ENCODE measurements at places on chromosomes 1 and 21. TPM values are rescaled to one million over a fixed set of nuclear protein-coding genes. Genes with fewer than 3 reads are reported as not detected.

- DNase-seq: no peak
Observed at GRCh38 chr1:160048335-160048734, 16.5 kb upstream of the PIGM start.

GRCh38 chr1:170168265-170168664, 22.5 kb downstream of the NTMT2 start:
- no peak for DNase-seq

- DNase-seq: no peak
Observed at GRCh38 chr1:101316256-101316655, 79.4 kb downstream of the S1PR1 start.

GRCh38 chr21:38377165-38378088, 120.6 kb downstream of the KCNJ15 start:
- no peak for DNase-seq

The RASAL2 gene
- 43.2 TPM for total RNA-seq

The TCEA3 gene
- 73.8 TPM for total RNA-seq

DNA sequence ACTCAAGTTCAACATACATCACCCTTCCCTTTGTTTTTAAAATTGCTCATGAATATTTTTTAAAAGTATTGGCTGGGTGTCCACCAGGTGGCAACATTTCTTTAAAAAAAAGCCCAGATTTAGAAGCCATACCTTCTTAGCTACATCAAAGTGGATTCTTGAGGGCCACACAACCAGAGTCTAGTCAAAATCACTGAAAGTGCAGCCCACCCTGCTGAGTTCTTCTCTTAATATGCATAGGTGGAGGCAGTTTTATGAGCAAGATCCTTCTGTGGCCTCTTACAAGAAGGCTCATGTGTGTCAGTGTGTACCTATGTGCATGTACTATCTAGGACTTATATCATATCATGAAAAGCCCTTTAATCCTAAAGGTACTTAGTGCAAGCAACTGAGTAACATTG, 16.9 kb upstream of the GNG12 start:
- DNase-seq: no peak

- DNase-seq: no peak
Observed at GRCh38 chr1:20477348-20478056, 8.5 kb downstream of the CAMK2N1 start.

The SPATA21 gene
- total RNA-seq: not detected

DNA sequence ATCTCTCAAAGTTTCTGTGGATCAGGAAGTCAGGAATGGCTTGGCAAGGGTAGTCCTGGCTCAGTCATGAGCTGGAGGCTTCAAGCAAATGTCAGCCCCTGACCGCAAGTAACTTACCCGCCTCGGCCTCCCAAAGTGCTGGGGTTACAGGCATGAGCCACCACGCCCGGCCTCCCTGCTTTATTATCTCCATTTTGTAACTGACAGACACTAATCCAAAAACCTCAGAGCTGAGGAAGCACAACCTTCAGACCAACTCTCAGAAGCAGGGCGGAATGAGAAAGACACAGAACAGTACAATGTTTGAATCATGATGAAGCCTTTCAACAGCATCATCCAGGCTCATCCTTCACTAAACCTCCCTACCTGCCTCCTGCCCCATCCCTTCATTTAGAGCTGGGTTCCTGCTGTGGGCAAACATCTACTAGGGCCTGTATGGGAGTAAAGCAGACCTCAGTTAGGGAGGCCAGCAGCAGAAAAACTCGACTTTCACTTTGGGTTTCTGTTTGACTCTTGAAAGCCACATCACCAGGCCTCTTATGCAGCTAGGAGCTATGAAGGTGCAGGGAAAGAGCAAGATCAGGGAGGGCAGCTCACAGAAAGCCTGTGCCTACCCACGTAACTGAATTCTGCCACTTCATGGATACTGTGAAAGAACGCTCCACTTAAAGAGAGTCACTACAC, 84.4 kb upstream of the RAB4A start:
- no peak for DNase-seq

- no peak for DNase-seq
Observed at GRCh38 chr1:161096530-161096929, 1.6 kb upstream of the KLHDC9 start.

DNA sequence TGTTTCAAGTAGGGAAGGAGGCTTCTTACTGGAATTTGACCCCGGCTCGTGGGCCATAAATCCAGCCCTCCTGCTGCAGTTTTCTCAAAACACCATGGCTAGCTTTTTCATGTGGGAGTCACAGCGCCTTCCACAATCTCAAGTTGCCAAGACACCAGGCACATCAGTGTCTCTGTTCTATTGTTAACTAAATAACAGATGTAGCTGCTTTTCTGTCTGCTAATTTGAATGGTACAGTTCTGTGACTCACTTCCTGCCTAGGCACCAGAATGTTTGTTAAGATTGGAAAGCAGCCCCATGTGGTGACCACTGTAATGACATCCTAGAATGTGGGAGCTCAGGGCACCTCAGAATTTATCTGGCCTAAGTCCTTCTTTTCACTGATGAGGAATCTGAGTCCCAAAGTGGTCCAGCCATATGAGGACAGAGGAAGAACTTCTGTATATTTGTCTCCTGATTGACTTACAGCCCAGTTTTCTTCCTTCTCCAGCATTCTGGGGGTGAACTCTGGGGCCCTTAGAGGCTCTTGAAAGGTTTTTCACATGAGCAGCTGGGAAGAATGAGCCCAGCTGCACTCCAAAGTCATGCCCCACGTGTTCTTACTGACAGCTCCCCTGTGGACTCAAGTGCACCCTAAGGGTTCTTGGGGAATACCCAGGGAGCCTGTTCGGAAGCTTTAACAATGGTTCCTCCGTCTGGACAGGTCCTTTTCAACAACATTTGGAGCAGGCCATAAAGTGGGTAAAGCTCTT, 27.5 kb downstream of the TRIM45 start:
- DNase-seq: no peak

GRCh38 chr1:216500273-216500967, 77.2 kb upstream of the USH2A start:
- DNase-seq: no peak

GRCh38 chr1:33972676-33973395, 109.0 kb downstream of the HMGB4 start:
- peak; percentile 77 for DNase-seq

- no peak for DNase-seq
Observed at GRCh38 chr1:28170001-28170596, 6.4 kb downstream of the PTAFR start.

GRCh38 chr1:4424254-4424653, 230.2 kb upstream of the AJAP1 start:
- DNase-seq: no peak

- no peak for DNase-seq
Observed at GRCh38 chr1:13824626-13825025, 124.6 kb downstream of the PRDM2 start.

DNA sequence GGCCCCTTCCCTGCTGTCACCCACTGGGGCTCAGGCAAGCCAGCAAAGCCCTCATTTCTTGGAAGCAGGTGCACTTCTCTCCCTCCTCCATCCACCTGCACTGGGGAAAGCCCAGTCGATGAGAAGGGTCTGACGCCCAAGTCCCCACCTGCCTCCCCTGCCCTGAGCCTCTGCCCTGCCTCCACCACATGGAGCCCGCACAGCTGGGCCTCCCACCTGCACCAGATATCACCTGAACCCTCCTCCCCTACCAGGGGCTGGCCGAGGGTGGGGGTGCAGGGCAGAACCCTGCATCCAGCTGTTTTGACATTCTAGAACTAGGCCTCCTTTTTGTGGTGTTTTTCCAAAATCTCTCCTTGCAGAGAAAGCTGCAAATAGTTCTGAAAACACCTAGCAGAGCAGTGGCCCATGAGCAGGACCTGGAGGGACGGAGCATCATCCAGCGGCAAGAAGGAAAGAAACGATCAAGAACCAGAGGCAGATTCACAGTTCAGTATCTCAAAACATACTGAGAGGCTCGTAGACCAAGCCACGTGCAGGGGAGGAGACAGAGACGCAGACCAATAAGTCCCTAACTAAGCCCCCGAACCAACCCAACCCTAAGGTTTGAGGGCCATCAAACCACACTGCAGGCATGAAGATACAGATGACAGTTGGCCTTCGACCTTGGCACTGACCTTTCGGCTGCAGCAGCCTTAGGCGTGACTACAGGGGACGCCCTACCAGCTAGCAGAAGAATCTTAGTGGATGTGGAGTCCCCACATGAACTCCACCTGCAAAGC, 16.7 kb downstream of the CHD5 start:
- DNase-seq: no peak

The MSH4 gene
- 0.59 TPM for total RNA-seq

GRCh38 chr1:234348964-234349363, 24.3 kb upstream of the COA6 start:
- no peak for DNase-seq

The CGN gene
- not detected for total RNA-seq

- DNase-seq: no peak
Observed at GRCh38 chr1:51088474-51088873, 13.6 kb upstream of the C1orf185 start.

- peak; percentile 61 for DNase-seq
Observed at GRCh38 chr21:42818328-42818749, 61.0 kb downstream of the WDR4 start.

DNA sequence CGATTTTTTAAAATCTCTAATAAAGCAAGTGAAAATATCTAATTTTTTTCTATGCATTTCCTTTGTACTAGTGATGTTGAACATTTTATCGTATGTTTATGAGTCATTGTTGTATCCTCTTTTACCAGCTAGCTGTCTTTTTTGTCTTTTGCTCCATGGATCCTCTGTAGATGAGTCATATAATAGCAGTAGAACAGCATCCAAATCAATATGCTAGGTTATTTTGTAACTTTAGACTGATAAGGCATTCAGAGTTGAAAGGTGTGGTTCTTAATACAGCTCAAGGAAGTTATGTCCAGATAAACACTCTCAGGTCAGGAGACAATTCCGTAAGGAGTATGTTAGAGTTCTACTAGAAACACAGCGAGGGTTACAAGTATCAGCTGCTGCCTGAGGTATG, 31.9 kb downstream of the MAP10 start:
- no peak for DNase-seq

The SERBP1 gene
- total RNA-seq: 129 TPM

GRCh38 chr1:3263790-3264189, 190.7 kb upstream of the ARHGEF16 start:
- no peak for DNase-seq

The LCE3E gene
- total RNA-seq: not detected

- no peak for DNase-seq
Observed at GRCh38 chr21:46385846-46386733, 62.1 kb downstream of the PCNT start.

- no peak for DNase-seq
Observed at GRCh38 chr1:221947731-221948130, 205.8 kb upstream of the DUSP10 start.

DNA sequence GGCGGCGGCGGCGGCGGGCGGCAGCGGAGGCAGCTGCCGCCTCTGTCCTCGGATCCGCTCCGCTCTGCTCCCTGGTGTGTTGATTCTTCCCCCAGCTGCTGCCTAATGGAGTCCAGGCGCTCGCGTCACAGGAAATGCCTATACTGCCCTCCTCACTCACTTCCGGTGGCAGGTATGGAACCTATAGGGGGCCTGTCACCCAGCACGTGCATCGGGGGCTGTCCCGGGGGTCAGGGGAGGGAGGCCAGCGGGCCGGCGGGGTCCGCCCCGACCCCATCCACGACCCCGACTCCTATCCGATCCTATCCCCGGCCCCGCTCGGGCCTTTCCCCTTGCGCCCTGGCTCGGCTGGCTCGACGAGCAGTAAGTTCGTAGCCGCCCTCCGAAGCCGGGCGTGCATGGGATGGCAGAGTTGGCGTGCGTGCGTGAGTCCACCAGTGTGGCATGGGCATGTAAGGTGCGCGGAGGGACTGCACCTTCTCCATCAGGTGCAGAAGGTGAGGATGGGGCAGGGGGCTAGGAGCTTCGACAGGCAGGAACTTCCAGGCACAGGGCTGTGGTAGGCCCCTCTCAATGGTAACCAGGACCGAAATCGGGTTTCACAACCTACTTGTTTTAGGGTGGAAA, at the start of gene WDR26:
WDR26 (minus strand) TSS at position 107 of the 627 bp plus-strand sequence.
- DNase-seq: peak; percentile 74

The TMEM82 gene
- total RNA-seq: not detected

DNA sequence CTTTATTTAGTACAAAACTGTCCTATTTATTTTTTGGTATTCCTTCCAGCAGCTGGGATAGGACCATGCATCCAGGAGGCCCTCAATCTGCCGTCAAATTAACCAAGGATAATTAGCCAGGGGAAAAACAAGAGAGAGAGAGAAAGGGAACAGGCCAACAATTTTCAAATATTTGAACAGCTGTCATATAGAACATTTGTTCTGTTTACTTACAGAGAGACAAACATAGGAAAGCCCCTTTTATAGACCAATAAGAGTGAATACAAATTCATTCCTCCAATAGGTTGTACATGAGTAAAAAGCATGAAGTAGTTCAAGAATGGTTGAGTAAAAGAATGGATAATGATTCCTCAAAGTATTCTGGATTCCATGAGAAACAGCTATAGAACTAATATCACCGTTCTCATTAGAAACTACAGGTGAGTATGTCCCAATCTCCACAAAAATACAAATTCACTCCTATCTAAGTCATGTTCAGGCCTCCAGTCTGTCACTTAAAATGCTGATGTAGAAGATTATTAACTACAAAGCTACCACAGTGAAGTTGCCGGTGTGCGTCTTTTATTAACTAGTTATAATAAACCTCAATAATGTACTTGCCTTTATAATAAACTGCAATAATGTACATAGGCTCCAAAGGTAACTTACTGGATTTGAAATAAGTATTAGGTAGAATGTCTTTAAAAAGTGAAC, 64.8 kb upstream of the GNG4 start:
- DNase-seq: no peak
